Daoy (cell line): ENCODE measurements at places on chromosomes 13 and 19. TPM values are rescaled to one million over a fixed set of nuclear protein-coding genes. Genes with fewer than 3 reads are reported as not detected.

DNA sequence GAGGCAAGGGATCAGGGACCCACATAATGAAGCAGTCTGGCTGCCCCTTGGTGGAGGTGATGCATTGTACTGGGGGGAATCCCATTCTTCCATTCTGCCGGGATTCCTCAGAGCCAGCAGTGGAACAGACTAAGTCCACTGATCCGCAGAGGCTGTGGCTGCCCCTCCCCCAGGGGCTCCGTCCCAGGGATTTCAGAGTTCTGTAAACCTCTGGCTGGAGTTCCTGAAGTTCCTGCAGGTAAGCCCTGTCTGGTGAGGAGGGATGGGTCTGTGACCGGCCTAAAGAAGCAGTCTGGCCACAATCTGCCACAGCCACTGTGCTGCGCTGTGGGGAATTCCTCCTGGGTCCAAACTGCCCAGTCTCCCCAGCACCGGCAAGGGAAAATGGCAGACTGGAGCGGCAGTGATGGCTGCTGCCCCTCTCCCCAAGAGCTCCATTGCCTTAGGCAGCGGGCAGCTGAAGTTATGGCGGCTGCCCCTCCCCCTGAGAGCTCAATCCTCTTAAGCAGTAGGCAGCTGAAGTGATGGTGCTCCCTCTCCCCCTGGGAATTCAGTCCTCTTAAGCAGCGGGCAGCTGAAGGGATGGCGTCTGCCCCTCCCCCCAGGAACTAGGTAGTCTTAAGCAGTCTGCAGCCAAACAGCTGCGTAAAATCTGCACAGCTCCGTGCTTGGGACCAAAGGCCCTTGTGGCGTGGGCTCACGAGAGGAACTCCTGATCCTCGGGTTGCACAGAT is 155.7 kb downstream of the PCDH17 start:
- DNase-seq = peak; percentile 0

- DNase-seq = no peak
Observed at GRCh38 chr19:33513424-33513823, 8.2 kb downstream of the PEPD start.

The CHST8 gene
- 0.06 and 0.29 TPM in 2 replicates for total RNA-seq

The SULT2A1 gene
- total RNA-seq = not detected in 2 replicates

The PLIN5 gene
- 0.15 and 1.3 TPM in 2 replicates for total RNA-seq

The PSG3 gene
- total RNA-seq = not detected in 2 replicates
